ENCODE measurements at places on chromosomes 6 and 20.

GRCh38 chr6:7166410-7167293 is 58.9 kb downstream of the RREB1 start:
- DNase-seq, result peak; percentile 71

DNA sequence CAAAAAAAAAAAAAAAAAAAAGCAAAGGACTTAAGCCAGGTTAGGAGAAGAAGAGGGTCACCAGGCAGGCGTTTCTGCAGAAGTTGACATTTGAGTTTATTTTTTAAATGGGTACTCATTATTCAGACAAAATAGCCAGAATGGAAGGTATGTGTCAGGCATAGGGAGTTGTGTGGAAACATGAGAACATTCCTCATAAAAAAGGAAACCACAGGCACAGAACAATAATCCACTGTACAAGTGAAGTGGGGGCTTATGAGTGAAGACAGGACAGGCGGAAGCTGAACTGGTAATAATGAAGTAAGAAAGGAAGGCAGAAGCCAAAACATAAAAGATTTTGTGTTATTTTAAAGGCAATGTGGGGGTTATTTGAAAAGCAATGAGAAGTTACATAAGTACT is 104.6 kb downstream of the EPB41L2 start:
- no peak for DNase-seq

- DNase-seq, result no peak
Observed at GRCh38 chr6:119895626-119896025, 546.1 kb upstream of the MAN1A1 start.

DNA sequence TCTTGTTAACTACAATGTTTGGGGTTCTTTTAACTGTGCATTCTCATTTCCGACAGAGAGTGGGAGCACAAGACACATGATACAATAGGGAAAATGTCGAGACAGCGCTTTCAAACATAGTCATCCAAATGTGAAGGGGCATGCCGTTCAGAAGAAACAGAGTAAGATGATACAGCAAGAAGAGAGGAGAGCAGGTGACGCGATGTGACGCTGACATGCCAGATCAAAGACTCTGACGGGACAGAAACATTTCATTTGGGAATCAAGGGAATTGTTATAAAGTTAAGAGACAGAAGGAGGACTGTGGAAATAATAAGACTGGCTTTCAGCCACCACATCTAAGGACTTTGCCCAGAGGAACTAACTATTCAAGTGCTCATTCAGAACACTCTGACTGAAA is 117.4 kb downstream of the FAXC start:
- DNase-seq, result no peak

GRCh38 chr20:49052334-49052733 is 6.2 kb downstream of the CSE1L start:
- peak; percentile 11 for DNase-seq

DNA sequence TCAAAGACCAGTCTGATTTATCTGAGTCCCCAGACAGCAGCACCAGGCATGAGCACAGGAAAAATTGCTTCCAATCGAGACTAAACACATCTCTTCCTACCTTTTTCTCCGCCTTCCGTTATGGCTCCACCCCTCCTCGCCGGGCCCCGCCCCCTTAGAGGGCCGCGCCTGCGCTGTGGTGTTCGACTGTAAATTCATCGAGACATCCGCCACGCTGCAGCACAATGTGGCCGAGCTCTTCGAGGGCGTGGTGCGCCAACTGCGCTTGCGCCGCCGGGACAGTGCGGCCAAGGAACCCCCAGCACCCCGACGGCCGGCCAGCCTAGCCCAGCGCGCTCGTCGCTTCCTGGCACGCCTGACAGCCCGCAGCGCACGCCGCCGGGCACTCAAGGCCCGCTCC is 8.9 kb downstream of the REM1 start:
- peak; percentile 83 for DNase-seq

Measured in AG20443 (cell line).